Activated T-helper 1 cell treated with anti-CD3 and anti-CD28 coated beads, Interleukin-2, amount 50 U/mL, for 16 hours (primary cell): ENCODE measurements at places on chromosomes 4 and X.
A peak's percentile ranks its signal among the peaks of the same experiment; 100 is the strongest.

DNA sequence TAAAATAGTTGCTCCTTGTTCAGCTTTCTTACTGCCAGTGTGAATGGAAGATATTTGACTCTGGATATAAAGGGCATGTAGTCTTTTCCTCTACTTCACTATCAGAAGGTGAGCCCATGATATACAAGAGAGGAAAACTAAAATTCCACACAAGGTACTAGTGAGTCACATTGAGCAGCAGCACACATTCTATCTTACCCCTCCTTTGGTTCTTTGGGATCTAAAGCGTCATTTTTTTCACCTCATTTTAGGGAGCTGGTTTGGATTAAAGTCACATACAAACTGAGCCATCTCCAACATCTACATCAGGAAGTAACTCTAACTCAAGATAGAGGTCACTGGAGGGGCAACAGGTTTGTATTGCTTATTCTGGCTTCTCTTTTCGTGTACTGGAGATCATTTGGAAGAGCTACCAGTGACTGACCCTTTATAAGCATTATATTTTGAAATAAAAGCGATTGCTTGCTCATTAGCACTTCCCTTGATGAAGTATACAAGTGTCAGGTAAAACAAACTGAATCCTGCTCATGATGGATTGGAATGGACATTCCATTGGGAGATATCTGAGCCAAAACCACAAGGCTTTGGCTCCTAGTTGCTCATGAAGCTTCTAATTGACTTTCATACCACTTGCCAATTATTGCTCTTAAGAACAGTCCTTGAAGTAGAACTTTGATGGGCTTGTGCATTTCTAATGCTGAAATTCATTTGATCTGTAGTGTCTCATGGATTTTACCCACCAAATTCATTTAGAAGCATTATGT is 124.1 kb downstream of the SPCS3 start:
- DNase-seq = no peak

DNA sequence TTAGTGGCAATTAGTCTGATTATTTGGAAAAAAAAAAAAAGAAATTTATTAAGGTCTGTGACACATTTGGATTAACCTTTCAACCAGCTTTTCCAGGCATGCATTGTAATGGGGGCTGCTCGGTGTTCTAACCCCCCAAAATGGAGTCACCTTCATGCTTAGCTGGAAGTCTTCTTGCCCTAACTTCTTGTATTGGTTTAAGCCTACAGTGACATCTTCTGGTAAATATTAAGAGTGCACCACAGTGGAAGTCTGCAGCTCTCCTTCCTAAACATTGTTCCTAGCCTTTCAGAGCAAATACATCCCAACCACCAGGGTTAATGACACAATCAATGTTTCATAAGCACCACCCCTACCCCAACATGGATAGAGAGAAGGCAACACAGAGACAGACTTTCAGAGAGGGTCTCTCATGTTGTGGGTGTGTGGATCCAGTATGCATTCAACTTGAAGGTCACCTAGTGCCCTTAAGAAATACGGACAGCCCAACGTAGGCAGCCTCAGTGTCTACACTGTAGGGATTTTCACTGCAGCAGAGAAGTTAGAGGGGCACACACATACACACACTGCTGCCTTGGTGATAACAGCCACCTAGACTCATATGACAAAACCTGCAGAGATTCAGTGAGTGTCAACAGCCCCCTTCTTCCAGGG is 142.9 kb upstream of the MBNL3 start:
- DNase-seq = no peak

DNA sequence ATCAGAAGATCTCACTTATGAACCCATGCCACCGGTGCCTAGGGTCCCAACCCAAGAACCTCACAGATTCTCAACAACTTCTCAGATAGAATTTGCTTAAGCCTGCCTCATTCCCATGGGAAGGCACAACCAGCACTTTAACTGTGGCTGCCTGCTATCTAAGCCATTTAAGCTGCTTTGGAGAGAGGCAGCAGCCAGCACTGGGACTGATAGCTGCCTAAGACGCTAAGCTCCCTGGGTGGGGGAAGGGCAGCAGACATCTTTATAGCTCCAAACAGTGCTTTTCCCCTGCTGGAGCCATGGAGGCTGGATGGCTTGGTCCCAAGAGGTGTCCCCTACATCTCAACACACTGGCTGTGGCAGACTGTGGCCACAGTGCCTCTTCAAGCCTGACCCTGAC is 1268.6 kb downstream of the FAM133A start:
- DNase-seq = no peak

- DNase-seq = no peak
Measured at GRCh38 chr4:139115226-139115625, 61.8 kb downstream of the ELF2 start.

DNA sequence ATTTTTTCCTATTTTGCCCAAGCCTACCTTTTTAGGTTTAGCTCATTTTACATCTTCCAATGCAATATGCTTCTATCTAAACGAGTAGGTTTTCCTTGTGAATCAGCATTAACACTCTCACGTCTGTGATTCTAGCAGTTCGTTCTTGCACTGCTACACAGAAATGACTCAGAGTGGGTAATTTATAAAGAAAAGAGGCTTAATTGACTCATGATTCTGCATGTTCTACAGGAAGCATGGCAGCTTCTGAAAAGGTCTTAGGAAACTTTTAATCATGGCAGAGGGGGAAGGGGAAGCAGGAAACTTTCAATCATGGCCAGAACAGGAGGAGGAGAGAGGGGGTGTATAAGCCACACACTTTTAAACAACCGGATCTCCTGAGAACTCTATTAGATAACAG is 44.9 kb downstream of the SPANXN1 start:
- no peak for DNase-seq

DNA sequence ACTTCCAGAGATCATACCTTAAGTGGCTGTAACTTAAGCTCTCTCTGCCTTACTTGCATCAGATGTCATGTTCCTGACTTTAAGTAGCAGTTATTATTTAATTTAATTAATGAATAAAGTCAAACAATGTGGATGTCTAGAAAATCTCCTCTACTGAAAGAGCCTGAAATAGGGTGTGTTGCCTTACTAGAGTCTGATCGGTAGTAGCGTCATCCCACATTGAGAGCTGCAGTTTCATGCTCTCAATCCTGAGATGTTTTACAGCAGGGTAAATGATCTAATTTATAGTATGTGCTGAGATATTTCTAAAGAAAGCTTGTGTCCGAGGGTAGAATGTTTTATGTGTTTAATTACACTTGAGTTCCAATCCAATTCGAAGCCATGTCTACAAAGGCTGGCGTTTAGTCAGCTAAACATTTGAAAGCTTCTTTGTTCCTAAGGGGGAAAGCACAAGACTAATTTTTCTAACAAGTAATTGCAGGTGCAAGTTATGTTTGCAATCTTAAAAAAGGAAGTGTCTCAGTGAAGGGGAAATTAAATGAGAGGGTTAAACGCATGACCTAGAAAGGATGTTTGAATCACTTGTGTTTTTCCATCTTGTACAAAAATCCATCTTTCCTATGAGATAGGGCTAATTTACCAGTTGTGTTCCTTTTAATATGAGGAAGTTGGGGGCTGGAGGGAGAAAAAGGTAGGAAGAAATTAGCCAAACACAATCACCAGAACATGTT is 391.0 kb upstream of the MAGEB2 start:
- no peak for DNase-seq

GRCh38 chrX:103722505-103722904 is 11.8 kb downstream of the TMEM31 start:
- DNase-seq = no peak

DNA sequence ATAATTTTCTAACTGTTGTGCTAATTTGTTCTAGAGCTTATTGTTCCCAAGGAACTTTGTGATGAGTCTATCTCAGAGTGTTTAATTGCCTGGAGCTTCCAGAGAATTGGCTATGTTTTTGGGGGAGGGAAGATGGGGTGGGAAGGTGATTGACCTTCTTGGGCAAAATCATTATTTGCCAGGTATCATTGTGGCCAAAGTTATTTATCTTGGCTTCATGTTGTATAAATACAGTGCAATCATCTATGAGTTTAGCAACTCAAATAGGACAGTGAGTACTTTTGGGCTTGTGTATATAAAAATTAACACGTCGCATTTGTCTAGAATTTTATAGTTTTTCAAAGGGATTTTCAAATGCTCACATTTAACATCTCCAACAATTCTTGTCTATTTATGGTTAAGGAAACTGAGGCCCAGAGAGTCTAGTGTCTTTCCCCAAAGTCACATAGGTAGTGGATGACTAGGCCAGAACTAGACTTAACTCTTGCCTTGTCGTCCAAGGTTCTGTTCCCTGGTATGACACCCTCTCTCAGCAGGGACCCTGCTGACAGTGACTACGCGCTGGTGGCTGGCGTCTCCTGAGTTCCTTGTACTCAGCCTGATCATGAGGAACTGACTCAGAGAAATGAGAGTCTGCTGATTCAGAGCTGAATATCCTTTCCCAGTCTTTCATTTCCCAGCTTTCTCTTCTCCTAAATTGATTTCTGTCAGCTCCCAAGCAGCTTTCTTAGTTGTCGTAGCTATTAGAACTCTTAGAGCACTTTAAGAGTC is 27.7 kb downstream of the FNIP2 start:
- DNase-seq = no peak

- no peak for DNase-seq
Measured at GRCh38 chr4:153039542-153040185, 103.5 kb downstream of the FHDC1 start.

DNA sequence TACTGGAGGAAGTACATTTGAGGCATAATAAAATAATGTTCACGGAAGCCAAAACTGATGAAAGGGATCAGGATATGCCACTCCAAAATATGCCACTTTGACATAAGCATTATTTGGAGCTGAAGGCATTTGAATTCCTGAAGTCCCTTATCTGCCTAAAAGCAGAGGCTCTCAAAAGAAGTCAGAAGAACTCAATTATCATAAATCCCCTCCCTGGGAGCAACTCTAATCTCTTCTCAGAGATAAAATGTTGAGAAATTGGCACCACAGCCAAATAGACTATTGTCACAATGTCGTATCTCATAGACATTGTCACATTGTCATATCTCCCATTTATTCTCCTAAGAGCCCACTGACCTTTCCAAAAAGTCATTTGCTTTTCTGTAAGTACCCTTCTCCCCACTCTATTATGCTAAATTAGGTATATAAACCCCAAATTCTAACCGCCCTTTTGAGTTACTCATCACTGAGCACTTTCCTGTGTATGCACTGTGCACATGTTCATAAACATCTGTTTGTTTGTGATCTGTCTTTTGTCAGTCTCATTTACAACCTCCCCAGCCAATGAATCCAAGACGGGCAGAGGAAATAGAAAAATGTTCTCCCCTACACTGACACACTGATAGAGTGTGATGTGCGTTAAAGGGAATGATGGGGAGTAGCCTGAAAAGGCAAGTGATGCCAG is 78.5 kb upstream of the NAF1 start:
- no peak for DNase-seq

DNA sequence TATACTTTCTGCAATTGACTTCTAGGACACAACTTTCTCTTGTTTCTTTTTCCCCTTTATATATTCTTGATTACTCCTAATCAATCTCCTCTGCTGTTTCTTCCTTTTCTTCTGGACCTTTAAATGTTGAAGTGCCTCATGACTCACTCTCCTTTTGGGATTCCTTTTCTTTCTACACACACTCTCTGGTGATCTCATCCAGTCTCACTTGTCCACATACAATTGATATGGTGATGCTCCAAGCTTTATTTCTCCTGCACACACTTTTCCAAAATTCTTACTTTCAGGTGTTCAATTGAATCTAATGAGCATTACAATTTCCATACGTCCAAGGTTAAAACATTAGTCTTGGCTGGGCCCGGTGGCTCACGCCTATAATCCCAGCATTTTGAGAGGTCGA is 794.8 kb upstream of the EPHA5 start:
- no peak for DNase-seq

DNA sequence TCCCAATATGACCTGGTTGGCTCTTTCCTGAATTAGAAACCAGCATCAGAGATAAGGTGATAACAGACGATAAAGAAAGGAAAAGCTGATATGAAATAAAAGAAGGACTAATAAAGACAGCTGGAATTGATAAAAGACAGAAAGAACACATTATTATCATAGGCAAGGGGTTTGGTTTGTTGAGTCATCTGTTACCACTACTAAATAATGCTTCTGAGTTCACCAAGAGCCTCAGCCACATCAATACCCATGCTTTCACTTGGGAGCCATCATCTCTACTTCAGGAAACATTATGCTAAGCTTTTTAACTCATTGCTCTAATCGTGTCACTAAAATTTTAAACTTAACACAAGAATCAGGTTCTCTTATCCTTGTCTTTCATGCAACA is 27.6 kb downstream of the ANXA5 start:
- no peak for DNase-seq

DNA sequence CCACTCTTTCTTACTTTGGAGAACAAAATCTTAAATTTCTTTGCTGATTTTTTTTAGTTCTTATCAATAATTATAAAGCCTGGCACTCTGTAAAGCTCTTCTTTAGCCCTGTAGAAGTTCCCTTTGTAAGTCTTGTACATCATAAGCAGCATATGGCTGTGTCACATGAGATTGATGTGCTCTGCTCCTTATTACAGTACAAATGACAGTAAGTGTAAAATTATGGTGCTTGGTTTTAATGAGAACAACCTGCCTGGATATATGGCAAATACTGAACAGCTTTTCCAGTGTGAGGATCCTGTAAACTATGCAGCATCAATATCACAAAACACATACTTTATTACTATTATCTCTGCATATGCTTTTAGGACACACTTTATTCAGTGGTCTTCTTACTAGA is 145.9 kb upstream of the GNPDA2 start:
- DNase-seq = no peak

DNA sequence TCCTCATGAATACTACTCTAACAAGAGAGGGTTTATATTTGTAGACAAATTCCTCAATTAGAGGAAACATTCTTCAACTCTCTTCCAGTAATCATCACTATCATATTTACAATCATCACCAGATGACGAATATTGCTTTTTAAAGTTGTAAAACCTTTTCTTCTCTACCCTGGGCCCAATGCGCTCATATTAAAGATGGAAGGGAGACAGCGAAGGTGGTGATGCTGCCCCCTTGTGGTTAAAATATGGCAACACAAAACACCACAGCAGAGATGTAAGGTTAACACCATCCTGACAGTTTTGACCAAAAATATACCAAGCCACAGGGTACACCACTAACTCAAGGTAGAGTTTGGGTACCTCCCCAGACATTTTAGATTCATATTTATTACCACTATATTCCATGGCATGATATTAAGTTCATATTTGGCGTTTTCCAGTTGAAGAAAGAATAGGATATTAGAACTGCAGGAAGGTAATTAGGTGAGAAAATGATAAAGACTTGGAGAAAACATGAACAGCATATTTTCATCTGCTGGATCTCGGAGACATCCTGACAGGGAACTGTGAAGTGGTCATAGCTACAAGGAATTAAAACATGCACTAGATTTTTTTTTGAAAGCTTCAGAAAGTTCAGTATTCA is 72.8 kb downstream of the SLC9A7 start:
- peak; percentile 8 for DNase-seq

DNA sequence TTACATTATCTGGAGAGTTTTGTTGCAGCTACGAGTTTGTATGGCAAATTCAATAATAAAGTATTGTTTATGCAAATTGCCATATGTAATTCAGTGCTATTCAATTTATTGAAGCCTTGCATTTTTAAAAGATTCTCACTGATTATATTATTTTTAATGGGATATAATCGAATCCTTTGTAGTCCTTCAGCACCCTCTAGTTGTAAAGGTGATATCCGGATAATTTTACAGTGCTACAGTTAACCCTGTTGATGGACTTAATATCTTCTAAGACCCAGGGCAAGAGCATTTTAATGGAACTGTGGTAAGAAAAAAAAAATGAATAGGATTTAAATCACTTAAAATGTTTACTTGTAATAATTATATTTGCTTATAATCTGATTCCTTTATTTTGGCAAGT is 48.5 kb upstream of the GRIA2 start:
- no peak for DNase-seq
